ENCODE measurements at places on chromosomes 6 and 20.

- no peak for DNase-seq
Measured at GRCh38 chr6:107185391-107185970, 70.2 kb upstream of the BEND3 start.

GRCh38 chr6:149362289-149362688, 37.8 kb upstream of the SUMO4 start:
- DNase-seq = no peak

DNA sequence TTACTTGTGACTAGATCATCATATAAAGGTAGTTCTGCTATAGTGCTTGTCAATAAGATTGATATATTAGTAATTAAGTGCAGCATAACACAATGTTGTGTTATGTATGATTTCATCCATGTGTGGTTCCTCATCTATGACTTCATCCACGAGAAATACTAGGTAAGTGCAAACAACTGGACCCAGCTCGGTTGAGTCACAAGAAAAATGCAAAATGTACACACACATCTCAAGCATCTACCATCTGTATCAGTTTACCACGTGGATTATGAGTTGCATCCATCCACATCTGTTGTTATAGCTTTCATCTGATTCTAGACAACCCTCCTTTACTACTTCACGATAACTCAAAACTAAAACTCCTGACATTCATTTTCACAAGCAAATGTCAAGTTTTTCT, 517.0 kb upstream of the CITED2 start:
- no peak for DNase-seq

DNA sequence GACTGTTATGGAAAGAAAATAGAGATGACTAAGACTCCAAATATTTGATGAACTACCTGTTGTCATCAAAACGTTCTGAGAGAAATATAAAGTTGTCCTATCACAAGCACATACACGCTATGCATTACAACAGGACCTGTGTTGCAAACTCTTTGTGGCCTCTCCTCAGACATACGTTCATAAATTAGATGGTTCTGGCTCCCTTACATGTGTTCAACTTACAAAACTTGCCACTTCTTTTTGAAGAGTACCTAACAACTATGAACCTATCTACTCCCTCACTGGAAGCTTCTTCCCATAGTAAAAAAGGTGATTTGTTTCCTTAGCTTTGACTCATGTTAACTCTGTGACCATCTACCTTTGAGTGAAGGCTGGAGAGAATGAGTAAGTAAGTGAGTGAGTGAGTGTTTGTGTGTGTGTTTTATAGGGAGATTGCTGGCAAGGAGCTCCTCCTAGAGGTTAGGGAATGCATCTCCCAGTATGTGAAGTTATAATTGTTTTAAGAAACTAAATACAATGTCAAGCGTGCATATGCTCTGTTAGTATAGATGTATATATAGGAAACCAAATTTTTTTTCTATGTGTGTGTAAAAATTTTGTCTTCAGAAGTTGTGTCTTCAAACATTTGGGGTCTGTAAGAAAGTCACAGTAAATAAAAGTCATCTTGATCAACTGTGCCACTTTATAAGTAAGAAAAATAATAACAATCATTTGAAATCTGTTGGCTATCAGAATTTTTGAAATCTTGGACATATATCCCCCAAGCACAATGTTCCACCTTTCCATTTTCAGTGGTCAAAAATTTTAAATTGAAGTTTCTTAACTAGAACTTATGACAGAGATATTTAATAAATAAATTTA, 1211.1 kb upstream of the GJE1 start:
- no peak for DNase-seq

Measured in spleen (tissue), 13 donors.